ENCODE measurements at places on chromosomes 7 and 10.
A peak's percentile ranks its signal among the peaks of the same experiment; 100 is the strongest.

DNA sequence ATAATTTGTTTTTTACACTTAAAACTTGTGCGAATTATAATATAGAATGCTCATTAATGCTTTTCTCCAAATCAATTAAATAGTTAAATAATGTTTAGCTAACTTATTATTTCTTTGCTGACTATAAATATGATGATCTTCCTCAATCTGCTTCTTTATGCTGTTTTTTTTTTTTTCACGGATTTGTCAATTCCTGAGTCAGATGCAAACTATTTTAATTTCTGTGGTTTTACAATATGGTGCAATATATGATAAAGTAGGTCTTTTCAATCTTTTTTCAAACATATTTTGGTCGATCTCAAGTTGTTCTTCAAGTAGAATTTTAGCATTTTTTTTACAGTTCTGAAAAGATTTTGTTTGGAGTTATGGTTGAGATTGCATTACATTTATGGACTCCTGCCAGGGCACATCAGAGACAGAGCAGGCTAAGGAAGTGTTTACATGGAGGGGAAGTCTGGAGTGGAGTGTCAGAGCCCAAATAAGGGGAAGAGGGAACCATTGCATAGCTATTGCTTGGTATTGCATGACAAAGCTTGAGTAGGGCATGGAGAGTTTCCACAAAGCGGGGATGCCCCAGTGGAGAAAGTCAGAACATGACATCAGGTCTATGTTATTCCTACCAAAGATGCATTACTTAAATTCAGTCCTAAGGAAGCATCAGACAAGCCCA lies 204.4 kb downstream of the OTUD1 start:
- no peak for DNase-seq

DNA sequence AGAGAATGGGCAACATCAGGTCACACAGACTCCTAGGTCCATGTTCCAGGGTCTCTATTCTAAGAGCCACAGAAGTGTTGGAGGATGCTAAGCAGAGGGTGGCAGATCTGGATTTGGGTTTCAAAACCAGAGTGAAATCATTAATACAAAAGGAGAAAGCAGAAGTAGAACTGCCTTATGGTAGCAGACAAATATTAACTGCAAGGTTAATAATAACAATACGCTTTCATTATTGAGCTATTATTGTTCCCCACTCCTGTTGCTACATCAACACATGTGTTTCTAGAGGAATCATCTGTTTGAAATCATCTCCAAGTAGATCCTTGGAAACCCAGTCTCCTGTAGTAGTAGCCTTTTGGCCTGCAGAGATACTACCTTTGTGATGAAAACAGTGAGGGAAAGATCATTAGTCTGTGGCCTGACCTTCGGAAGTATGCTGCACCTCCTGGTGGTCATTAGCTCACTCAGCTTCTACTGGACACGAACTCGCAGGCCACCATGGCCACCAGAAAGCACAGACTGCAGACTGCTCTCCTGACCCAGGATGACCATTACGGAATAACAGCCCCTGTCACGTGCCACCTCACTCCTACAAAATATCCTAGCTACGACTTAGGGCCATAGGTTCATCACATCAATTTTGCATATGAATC lies 84.6 kb downstream of the XPNPEP1 start:
- no peak for DNase-seq

DNA sequence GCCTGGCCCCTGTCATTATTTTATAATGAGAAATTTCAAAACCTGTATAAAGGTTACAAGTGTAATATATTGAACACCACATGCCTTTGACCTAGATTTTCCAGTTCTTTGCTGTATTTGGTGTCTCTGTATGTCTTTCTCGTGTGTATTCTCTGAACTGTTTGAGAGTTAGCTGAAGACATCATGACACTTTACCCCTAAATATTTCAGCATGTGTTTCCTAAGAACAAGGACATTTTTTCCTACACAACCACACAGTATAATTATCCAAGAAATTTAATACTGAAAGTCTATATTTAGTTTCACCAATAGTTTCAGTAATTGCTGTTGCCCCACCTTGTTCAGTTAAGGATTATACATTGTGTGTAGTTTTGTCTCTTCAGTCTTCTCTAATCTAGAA lies 14.8 kb downstream of the ZRANB1 start:
- no peak for DNase-seq

- no peak for DNase-seq
Observed at GRCh38 chr7:69687739-69688433, 89.6 kb downstream of the AUTS2 start.

- DNase-seq, result peak; percentile 23
Observed at GRCh38 chr10:22505911-22506685, 160.8 kb downstream of the SPAG6 start.

GRCh38 chr10:78602201-78602932 lies 466.4 kb upstream of the ZMIZ1 start:
- no peak for DNase-seq

DNA sequence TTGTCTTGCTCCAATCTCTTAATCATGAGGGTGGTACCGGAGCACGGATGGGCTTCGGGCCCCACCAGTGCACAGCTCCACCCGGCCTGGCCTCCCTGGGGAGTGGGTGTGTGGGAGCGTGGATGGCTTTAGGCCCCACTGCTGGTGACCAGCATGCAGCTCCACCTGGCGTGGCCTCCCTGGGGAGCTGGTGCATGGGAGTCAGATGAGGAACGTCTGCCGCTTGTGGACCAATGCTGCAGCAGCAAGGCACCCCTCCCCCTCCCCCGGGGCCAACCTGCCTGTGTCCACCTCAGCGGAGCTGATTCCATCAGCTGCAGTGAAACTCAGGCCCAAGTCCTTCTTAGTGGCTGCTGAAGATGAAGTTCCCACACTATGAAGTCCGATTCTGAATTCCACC lies 511.4 kb downstream of the PTPRN2 start:
- DNase-seq, result no peak

GRCh38 chr7:123682690-123683089 lies 27.0 kb downstream of the LMOD2 start:
- peak; percentile 52 for DNase-seq

DNA sequence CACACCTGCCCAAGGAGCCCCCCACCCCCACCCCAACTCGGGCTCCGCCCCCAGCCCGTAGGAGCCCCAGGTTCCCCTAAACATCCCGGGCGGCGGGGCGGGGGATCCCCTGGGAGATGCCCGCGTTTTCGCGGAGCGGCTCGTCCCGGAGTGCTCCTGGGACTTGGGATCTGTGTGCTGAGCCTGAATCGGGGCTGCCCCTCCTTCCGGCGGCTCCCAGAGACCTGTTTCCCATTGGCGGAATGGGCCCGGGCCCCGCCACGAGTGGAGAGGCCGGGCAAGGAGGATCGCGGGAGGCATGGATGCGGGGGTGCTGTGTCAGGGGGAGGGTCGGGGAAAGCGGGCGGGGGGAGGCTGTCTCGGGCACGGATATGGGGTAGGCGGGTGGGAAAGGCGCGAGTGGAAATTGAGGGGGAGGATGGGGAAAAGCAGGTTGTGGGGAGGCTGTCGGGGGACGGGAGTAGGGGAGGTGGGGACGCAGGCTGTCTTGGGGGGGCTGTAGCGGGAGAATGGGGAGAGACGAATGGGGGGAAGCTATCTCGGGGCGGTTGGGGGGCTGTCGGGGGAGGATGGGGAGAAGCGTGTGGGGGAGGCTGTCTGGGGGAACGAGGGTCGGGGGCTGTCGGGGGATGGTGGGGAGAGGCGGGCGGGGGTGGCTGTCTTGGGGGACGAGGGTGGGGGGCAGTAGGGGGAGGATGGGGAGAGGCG lies 572 bp upstream of the BHLHA15 start:
- no peak for DNase-seq
